ENCODE measurements at places on chromosomes 6 and 20. TPM values are rescaled to one million over a fixed set of nuclear protein-coding genes. Genes with fewer than 3 reads are reported as not detected.

- H3K36me3 ChIP-seq: no peaks in the 10 kb centered on the region
- H3K27ac ChIP-seq: no peak overlapping the region
- no peak for DNase-seq
- H3K4me3 ChIP-seq: no peak overlapping the region
- H3K27me3 ChIP-seq: no peaks in the 10 kb centered on the region
- H3K4me1 ChIP-seq: peaks cover 4% of the 10 kb centered on the region
These were observed 541.9 kb upstream of the SPTLC3 start for GRCh38 chr20:12466915-12467314.

The GSTA2 gene
- total RNA-seq: not detected

DNA sequence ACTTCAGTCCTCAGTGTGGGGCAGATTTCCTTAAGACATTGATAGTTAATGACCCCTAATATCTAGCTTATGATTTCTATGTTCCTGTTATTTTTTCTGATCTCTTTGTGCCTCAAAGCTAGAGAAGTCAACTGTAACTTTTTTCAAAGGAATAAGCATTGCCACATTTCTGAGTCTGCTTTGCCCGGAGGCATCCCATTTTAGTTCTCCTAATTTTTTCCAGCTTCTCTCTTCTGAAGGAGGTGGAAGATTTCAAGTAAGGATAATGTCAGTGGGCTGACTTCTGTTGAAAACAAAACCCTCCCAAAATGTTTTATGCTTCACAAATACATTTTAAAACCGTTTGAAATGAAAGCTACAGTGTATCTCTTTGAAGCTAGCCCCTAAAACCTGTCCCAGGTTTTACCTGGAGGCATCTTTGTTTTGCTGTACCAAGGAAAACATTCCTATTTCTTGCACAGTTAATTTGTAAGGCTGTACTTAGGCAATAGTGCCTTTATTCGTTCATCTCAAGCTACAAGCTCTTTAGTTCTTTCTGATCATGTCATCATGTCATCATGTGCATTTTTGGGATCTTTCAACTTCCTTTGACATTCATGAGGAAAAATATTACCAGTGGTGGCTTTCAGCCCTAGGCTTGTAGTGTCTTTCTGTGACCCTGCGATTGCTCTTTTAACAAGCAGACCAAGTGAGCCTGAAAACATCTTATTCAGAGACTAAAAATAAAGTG is 45.7 kb downstream of the TSPYL4 start:
- no peak overlapping the region for H3K27ac ChIP-seq
- H3K27me3 ChIP-seq: no peaks in the 10 kb centered on the region
- no peaks in the 10 kb centered on the region for H3K36me3 ChIP-seq

The RIPOR3 gene
- 1.2 TPM for total RNA-seq

DNA sequence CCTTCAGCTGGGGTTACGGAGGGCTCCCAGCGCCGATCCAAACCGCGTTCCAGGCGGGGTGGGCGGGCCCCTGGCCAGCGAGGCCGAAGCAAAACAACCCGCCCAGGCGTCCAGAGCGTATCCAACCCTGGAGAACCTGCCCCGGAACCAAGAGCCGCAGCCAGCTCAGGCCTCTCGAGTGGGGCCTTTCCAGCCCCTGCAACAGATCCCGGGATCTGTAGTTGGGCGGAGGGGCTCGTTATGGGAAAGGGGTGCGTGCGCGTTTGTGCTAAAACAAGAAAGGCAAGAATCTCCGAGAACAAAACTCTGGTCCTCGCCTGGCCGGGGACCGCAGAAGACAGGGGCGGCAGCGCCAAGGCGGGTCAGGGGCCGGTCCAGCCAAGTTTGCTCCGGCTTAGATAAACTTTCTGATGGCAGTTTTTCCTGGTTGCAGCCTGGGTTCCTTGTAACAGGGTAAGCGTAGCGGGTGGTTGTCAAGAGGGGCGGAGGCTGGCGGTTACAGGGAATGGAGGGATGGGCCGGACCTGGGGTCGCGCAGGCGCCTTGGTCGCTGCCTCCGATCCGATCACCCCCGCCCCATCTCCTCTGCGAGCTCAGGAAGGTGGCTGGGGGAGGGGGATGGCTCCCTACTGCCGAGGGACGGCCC is 448 bp upstream of the RIN2 start:
- DNase-seq: peak; percentile 98
- peak overlapping the region; percentile 7 for H3K27ac ChIP-seq
- H3K36me3 ChIP-seq: no peaks in the 10 kb centered on the region
- peaks cover 11% of the 10 kb centered on the region for H3K27me3 ChIP-seq

- H3K36me3 ChIP-seq: no peaks in the 10 kb centered on the region
- DNase-seq: no peak
- no peak overlapping the region for H3K27ac ChIP-seq
- H3K27me3 ChIP-seq: no peaks in the 10 kb centered on the region
These were observed 57.6 kb downstream of the TCP11 start for GRCh38 chr6:35083507-35083906.

GRCh38 chr6:107699254-107699653 is 124.9 kb downstream of the SCML4 start:
- no peak overlapping the region for H3K27ac ChIP-seq
- no peaks in the 10 kb centered on the region for H3K27me3 ChIP-seq
- no peaks in the 10 kb centered on the region for H3K4me1 ChIP-seq
- DNase-seq: no peak

- no peak overlapping the region for H3K4me3 ChIP-seq
- no peaks in the 10 kb centered on the region for H3K27me3 ChIP-seq
- DNase-seq: no peak
- H3K4me1 ChIP-seq: peaks cover 11% of the 10 kb centered on the region
- H3K27ac ChIP-seq: no peak overlapping the region
These were observed 62.7 kb upstream of the SLC2A12 start for GRCh38 chr6:134114918-134115714.

DNA sequence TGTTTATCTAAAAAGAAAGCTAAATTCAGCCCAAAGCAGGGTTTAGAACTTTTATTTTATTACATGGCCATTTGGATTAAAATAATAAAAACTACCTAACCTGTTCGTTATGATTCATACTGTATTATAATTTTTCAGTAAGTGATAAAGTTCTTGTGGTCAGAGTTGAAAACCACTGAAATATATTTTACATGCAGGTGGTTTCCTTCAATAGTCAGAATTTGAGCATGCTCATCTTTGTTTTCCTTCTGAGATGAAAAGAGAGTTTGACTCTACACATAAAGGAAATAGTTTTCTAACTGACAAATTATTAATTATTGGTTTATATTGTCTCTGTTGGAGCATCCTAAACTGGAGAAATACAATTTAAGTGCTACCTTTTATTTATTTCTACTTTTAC is 114.0 kb upstream of the FKBP1C start:
- H3K4me3 ChIP-seq: no peak overlapping the region
- no peaks in the 10 kb centered on the region for H3K36me3 ChIP-seq
- H3K27me3 ChIP-seq: no peaks in the 10 kb centered on the region
- no peak overlapping the region for H3K27ac ChIP-seq

The IFNGR1 gene
- total RNA-seq: 22.7 TPM

GRCh38 chr6:79614326-79615305 is 16.5 kb upstream of the SH3BGRL2 start:
- H3K4me3 ChIP-seq: no peak overlapping the region
- no peaks in the 10 kb centered on the region for H3K36me3 ChIP-seq
- H3K4me1 ChIP-seq: no peaks in the 10 kb centered on the region
- H3K27me3 ChIP-seq: no peaks in the 10 kb centered on the region
- no peak for DNase-seq

DNA sequence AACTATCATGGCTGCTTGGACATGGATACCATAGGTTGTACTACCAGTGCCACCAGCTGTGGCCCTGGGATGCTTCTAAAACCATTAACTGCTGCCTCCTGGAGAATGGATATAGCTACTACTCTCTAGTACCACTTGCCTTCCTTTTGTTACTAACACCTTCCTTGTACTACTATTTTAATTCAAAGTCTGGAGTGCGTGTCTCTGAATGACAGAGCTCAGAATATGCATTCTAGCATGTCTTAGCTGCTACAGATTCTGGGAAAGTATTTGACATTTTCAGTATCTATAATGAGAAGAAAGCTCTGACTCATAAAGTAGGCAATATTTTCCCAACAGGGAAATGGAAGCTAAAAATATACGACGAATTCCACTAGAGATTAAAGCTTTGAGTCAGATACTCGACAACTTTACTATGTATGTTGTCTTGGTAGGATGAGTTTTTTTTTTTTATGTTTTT is 112.3 kb downstream of the PFDN4 start:
- no peaks in the 10 kb centered on the region for H3K4me1 ChIP-seq
- no peak overlapping the region for H3K27ac ChIP-seq
- H3K36me3 ChIP-seq: no peaks in the 10 kb centered on the region
- no peak overlapping the region for H3K4me3 ChIP-seq
- H3K27me3 ChIP-seq: no peaks in the 10 kb centered on the region
- DNase-seq: peak; percentile 7
